ENCODE measurements at places on chromosomes 1 and 21. TPM values are rescaled to one million over a fixed set of nuclear protein-coding genes. Genes with fewer than 3 reads are reported as not detected.

Gene TSPAN2
- 1.1 TPM for total RNA-seq

Gene SPRR4
- total RNA-seq: not detected

Gene CFHR4
- not detected for total RNA-seq

Gene ZBED6
- total RNA-seq: 2.7 TPM

Gene FMO3
- total RNA-seq: not detected

Gene PFKFB2
- 5.6 TPM for total RNA-seq

Gene UBL4B
- not detected for total RNA-seq

Gene TNN
- total RNA-seq: not detected

Gene NTNG1
- not detected for total RNA-seq

Gene FMN2
- total RNA-seq: 4.0 TPM

Gene LYPD8
- 0.20 TPM for total RNA-seq

Gene OR10J1
- not detected for total RNA-seq

Gene GBP7
- total RNA-seq: not detected

Gene PHGDH
- total RNA-seq: 86.0 TPM

Gene B3GALT5
- 0.20 TPM for total RNA-seq

Measured in A549 treated with Hydrocortisone at 1 μM for 4 hours (cell line).